Right ventricle myocardium superior (tissue), 1 donor: ENCODE measurements at places on chromosomes 1 and 21. TPM values are rescaled to one million over a fixed set of nuclear protein-coding genes. Genes with fewer than 3 reads are reported as not detected.
A peak's percentile ranks its signal among the peaks of the same experiment; 100 is the strongest.

ITSN1 gene
- 41.8 TPM for total RNA-seq

RAD54L gene
- 0.48 TPM for total RNA-seq

PIGR gene
- 0.13 TPM for total RNA-seq

MROH9 gene
- total RNA-seq, result not detected

FCMR gene
- total RNA-seq, result 3.2 TPM

FMN2 gene
- not detected for total RNA-seq

INSRR gene
- total RNA-seq, result 0.40 TPM

CHI3L2 gene
- total RNA-seq, result 3.7 TPM

LAMC2 gene
- total RNA-seq, result 4.0 TPM

PIK3CD gene
- total RNA-seq, result 3.3 TPM

TRMT1L gene
- total RNA-seq, result 25.6 TPM

SLC26A9 gene
- total RNA-seq, result 33.0 TPM

PODN gene
- total RNA-seq, result 30.1 TPM

OR2L3 gene
- total RNA-seq, result not detected

ATP1A4 gene
- 0.40 TPM for total RNA-seq

DNA sequence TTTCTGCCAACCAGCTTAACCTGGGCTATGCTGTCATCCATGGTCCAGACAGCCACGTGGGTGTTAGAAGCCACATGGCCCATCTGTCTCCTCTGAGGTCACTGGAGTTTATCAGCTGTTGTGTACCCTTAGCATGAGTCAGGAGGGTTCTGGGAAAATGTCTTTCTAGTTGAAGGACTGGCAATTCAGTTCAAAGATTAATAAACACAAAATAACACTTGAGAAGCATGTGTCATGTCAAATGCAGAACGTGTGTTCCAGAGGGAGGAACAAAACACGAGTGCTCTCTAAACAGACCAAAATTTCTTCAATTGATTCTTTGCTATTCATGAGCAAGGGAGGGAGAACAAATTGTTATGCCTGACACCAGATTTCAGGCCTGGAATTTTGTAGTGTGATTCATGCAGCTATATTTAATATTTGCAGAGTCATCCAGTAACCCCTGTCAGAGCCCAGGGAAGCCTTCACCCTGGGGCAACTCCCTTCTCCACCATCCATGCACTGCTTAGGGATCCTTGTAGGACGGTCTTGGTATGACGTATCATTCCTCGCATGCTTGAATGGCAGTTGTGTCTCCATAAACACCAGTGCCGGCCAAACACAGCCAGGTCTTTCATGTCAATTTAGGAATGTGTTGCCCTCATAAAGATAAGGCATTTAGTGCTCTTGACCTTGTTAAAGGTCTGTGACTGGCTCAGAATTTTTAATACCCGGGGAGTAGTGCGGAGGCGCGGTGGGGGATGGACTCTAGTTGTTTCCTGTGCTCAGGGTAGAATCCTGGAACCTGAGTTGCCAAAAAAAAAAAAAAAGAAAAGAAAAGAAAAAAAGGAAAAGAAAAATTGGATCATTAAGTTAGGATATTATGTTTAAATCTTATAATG lies 27.7 kb upstream of the DYRK1A start:
- DNase-seq, result peak; percentile 57

- no peak for DNase-seq
Observed at GRCh38 chr1:71634159-71634558, 553.3 kb upstream of the ZRANB2 start.

GRCh38 chr21:42373196-42373907 lies 7.0 kb upstream of the TFF1 start:
- DNase-seq, result no peak

GRCh38 chr21:37571442-37571841 lies 204.9 kb downstream of the DYRK1A start:
- no peak for DNase-seq

DNA sequence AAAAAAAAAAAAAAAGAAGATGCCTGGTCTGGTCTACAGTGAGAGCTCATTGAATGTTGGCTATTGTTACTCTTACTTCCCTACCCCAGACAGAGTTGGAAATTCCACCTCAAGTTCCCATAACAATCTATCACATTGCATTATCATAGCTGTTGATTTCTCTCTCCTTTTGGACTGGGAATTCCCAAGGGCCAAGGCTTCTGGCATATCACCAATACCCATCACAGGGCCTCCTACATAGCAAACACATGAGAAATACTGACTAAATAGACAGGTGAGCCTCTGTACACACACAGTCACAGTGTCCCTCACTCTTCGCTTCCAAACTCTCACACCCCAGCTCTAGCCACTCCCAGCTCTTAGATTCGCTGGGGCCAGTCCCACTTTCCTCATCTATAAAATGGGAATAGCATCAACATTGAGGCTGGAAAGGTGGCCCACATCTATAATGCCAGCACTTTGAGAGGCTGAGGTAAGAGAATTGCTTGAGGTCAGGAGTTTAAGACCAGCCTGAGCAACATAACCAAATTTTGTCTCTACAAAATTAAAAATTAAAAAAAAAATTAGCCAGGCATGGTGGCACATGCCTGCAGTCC lies 6.4 kb downstream of the PTAFR start:
- DNase-seq, result no peak

DNA sequence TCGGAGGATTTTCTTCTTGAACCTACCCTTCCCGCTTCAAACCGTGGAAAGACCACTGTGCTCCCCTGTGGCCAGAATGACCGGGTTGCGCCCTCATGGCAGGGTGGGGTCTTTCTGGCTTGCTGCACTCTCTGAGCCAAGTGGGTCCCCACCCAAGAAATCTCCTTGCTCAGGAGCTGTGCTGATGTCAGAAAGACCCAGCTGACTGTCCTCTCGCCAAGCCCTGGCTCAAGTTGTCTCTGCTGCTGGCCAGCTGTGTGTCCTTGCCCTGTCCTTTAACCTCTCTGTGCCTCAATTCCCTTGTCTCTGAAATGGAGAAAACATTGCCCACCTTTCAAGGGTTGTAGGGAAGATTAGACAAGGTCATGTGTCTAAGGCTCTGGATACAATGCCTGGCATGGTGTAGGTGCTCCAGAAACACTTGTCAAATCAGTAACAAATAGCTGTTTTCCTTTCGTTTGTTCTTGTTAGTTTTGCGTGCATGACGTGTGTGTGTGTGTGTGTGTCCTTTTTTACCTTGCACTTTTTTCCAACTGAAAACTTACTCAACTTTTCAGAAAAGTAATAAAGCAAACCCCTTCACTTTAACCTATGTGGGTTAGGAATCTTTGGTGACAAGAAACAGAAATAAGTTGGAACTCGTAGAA lies 41.1 kb upstream of the RPL11 start:
- peak; percentile 84 for DNase-seq

DNA sequence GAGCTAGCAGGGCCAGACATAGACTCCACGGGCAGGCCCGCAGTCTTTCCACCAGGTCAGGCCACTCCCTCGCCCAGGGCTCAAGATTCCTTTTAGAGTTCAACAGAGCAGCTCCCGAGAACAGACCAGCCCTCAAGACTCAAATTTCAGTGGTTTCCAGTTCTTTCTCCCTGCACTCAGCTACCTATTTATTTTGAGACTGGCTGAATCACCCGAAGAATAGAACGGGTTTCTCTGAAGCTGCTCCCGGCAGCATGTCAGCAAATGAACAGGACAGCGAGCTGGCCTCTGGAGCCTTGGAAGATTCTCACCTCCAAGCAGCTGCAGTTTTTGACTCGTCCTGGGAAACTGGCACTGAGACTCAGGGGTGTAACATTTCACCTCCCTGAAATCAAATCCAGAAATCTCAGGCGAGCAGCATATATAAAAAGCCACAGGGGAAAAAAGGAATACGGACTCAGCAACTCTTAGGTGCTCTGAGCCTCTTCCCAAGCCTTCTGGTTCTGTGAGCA lies 177.9 kb downstream of the CLIC6 start:
- no peak for DNase-seq

- DNase-seq, result no peak
Observed at GRCh38 chr1:237396426-237396825, 354.4 kb downstream of the RYR2 start.

DNA sequence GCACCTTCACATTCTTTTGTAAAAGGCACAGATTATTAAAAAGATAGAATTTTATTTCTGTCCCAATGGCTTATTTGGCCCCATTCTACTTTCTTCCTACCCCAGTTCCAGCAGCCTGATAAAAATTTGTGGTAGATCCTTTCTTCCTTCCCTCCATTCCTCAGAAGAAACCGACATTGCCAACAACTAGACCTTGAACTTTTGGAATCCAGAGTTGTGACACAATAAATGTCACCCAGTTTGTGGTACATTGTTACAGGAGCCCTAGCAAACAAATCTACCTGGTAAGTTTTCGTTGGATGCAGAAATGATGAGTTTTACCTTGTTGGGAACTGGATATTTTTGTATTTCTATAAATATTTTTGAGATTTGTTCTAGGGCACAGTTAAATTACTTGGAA lies 141.6 kb upstream of the IVNS1ABP start:
- DNase-seq, result no peak

GRCh38 chr1:231699784-231700183 lies 73.2 kb downstream of the DISC1 start:
- DNase-seq, result no peak

DNA sequence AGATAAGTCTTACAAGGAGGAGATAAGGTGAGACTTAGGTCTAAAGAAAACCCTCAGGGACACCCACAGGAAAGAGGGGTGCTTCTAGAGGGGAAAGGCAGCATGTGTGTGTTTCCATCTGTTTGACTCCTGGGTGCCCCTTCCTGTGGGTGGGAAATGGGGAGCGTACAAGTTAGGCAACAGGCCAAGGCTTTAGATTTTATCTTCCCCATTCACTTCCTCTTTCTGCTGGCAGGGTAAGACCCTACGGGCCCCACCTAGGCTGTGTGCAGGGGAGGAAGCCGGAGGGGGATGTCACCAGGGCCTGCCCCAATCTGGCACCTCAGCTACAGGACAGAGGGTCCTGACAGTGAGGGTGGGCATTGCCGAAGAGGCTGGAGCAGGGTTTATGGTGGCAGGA lies 2.5 kb upstream of the OLIG1 start:
- DNase-seq, result no peak

DNA sequence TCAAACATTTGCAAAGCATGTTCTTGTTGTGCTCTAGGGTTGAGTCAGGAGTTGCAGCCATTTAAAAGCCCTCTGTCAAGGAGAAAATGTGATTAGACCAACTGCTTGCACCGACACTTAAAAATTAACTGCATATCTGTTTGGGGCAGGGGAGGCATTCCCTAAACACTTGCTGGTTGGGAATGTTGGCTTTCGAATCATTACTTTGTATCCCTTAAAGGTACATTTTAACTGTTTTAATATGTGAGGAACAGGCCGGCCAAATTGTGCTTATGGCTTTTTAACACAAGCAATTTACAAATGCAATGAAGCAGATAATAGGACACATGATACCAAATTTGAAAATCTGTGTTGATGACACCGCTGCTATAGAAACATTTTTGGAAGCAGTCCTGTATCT lies 159.1 kb downstream of the LHX8 start:
- no peak for DNase-seq

DNA sequence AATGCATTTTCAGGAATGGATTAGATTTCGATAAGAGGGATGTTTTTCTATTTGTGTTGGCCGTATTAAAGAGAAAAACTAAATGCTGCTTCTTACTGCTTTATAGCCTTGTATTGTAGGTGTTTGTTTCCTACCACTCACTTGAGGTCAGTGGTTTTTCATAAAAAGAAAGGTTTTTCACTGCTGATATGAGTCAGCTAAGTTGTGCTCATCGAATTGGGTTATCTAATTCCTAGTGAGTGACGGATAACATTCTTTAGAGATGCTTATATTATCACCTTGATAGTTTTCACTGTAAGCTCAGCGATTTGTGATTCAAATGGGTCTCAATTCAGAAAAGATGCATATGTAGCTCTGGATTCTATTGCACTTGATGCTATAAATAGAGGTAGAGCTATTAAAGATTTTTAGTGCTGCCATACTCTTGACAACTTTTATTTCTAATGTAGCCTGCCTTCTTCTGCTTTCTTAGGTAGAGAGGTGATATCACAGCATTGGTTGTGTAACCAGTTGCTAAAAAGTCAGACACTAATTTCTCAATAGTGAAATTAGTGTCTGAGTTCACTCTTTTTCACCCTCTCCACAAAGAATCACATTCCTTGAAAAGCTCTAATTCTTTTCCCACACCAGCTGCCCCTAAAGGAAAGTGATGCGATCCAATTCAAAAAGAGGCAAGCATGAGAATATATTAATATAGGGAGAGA lies 180.0 kb downstream of the RASAL2 start:
- DNase-seq, result no peak

DNA sequence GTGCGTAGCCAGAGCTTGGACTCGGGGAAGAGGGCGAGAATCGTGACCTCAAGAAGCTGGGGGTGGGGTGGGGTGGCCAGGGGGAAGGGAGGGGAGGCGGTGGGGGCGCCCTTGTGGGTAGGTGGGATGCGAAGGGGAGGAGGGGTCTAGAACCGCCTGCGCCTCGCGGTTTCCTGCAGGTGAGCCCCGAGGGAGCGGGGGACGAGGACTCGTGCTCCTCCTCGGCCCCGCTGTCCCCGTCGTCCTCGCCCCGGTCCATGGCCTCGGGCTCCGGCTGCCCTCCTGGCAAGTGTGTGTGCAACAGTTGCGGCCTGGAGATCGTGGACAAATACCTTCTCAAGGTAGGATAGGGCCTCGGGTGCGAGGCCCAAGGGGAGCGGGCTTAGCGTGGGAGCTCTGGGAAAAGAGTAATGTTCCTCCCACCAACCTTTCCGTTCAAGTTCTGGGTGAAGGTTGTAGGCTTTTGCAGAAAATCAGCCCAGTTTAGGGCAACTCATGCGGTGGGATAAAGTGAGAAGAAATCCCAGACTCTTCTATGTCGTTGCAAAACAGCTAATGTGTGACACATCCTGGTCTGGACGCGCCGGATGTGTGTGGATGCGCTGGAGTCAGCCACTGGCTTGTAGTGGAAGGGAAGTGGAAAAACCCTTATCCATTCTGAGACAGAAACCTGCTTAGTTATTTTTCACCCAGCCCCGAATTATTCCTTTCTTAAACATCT lies 2.9 kb downstream of the LHX8 start:
- DNase-seq, result no peak

DNA sequence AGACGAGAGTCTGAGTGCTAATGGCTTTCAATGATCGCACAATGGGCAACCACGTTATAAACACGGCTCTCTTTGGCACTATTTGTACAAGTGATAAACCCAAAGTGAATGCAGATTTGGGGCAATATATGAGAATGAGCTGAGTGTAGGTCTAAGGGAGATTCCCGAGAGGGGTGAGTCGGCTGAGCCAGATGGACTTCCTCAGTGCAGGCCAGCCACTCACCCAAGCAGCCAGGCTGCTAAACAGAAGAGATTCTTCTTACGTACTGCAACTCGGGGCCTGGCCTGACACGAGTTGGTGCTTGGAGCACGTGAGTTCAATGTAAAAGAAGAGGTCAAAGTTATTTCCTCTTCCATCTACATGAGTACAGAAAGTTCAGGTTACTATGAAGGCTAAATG lies 6.2 kb upstream of the MIXL1 start:
- DNase-seq, result no peak

- no peak for DNase-seq
Observed at GRCh38 chr1:201172999-201173610, 17.5 kb upstream of the IGFN1 start.

- DNase-seq, result no peak
Observed at GRCh38 chr1:239123260-239123659, 263.1 kb upstream of the CHRM3 start.

DNA sequence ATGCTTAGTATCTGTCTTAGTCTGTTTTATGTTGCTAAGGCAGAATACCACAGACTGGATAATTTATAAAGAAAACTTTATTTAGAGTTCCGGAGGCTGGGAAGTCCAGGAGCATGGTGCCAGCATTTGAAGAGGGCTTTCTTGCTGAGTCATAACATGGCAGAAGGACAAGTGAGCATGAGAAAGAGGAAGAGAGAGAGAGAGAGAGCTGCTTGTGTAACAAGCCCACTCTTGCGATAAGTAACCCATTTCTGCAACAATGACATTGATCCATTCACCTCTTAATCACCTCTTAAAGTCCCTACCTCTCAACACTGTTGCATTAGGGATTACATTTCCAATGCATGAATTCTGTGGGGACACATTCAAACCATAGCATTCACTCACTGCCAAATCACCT lies 11.7 kb upstream of the MYOCOS start:
- DNase-seq, result no peak
